Left ventricle myocardium superior (tissue), 1 donor: ENCODE measurements at places on chromosomes 6 and 20.

GRCh38 chr6:140271759-140272377, 897.4 kb upstream of the CITED2 start:
- no peak for DNase-seq

- no peak for DNase-seq
Measured at GRCh38 chr20:10978019-10978702, 304.4 kb upstream of the JAG1 start.

- DNase-seq: no peak
Measured at GRCh38 chr6:28368522-28368921, 18.8 kb downstream of the ZKSCAN3 start.

- DNase-seq: no peak
Measured at GRCh38 chr20:37376324-37376723, 30.4 kb downstream of the SRC start.
